CD8-positive, alpha-beta memory T cell (primary cell): ENCODE measurements at places on chromosomes 16 and 17. TPM values are rescaled to one million over a fixed set of nuclear protein-coding genes. Genes with fewer than 3 reads are reported as not detected.

- peaks cover 60% of the 10 kb centered on the region for H3K4me1 ChIP-seq
- no peak for DNase-seq
- no peak overlapping the region for H3K4me3 ChIP-seq
- no peaks in the 10 kb centered on the region for H3K36me3 ChIP-seq
- H3K27ac ChIP-seq, result no peak overlapping the region
- no peaks in the 10 kb centered on the region for H3K27me3 ChIP-seq
Observed at GRCh38 chr17:67456889-67457288, 79.8 kb downstream of the PITPNC1 start.

GRCh38 chr16:2702871-2703745 lies 16.9 kb downstream of the PRSS27 start:
- no peak overlapping the region for H3K4me3 ChIP-seq
- H3K36me3 ChIP-seq, result peaks cover 19% of the 10 kb centered on the region
- no peaks in the 10 kb centered on the region for H3K27me3 ChIP-seq
- no peaks in the 10 kb centered on the region for H3K4me1 ChIP-seq
- H3K27ac ChIP-seq, result no peak overlapping the region
- no peak for DNase-seq

DNA sequence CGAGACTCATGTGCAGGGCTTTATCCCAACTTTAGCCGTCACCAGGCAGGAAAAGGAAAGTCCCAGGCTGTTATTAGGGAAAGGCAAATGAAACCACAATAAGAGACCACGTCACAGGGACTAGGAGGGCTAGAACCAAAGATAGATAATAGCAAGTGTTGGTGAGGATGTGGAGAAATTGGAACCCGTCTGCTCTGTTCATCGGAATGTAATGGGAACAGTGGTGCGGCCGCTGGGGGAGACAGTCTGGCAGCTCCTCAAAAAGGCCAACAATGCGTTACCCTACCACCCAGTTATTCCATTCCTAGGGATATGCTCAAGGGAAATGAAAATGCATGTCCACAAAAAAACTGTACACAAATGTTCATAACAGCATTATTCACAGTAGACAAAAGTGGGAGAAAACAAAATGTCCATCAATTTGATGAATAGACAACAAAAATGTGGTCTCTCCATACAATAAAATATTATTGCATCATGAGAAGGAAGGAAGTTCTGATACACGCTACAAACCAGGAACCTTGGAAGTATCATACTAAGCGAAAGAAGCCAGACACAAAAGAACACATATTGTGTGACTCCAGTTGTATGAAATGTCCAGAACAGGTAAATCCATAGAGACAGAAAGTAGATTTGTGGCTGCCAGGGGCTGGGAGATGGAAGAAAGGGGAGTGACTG lies 19.5 kb upstream of the USP10 start:
- H3K27ac ChIP-seq, result no peak overlapping the region
- no peak overlapping the region for H3K4me3 ChIP-seq
- no peak for DNase-seq
- no peaks in the 10 kb centered on the region for H3K36me3 ChIP-seq
- H3K27me3 ChIP-seq, result no peaks in the 10 kb centered on the region

- no peak for DNase-seq
- no peaks in the 10 kb centered on the region for H3K36me3 ChIP-seq
- H3K27me3 ChIP-seq, result no peaks in the 10 kb centered on the region
- no peak overlapping the region for H3K4me3 ChIP-seq
Observed at GRCh38 chr16:70698901-70699300, 13.0 kb upstream of the MTSS2 start.

DNA sequence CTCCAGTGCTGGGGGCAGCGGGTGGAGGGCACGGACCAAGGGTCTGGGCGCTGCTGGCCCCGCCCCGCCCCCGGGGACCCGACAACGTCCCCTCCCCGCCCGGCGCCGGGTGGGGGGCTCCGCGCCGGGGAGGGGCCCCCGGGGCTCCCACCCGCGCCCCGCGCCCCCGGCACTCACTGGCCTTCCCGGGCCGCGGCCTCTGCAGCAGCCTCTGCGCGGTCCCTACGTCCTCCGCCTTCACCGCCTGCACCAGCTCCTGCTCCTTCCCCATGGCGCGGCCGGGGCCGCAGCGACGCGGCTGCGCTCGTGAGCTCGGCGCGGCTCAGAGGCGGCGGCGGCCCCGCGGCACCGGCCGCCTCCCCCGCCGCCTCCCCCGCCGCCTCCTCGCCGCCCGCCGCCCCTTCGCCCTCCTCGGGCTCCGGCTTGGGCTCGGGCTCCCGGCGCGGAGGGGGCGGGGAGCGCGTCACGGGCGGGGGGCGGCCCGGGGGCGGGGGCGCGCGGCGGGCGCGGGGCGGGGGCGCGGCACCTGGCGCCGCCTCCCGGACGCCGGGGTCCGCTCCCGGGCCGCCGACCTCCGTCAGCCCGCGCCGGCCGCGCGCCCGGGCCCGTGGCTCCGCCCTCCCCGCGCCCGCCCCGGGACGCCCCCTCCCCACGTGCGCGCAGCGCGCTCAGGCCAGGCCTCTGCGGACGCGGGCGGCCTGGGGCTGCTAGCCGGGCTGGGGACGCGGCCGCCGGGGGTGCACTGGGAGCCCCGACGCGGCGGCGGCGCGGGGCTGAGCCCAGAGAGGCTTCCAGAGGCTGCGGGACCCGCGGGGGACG lies at the start of gene CASKIN1:
Gene CASKIN1, minus strand, starts transcription at position 444 of the 819 bp plus-strand sequence. Its CDS starts 173 bp downstream, at position 271.
- no peak within 1 kb of the TSS for H3K27ac ChIP-seq
- H3K4me3 ChIP-seq, result no peak within 1 kb of the TSS
- DNase-seq, result no peak

- no peaks in the 10 kb centered on the region for H3K27me3 ChIP-seq
- no peak for DNase-seq
- peaks cover 24% of the 10 kb centered on the region for H3K4me1 ChIP-seq
- H3K4me3 ChIP-seq, result peak overlapping the region; percentile 80
- peak overlapping the region; percentile 94 for H3K27ac ChIP-seq
Observed at GRCh38 chr17:1683459-1683858, 1.2 kb downstream of the PRPF8 start.

DNA sequence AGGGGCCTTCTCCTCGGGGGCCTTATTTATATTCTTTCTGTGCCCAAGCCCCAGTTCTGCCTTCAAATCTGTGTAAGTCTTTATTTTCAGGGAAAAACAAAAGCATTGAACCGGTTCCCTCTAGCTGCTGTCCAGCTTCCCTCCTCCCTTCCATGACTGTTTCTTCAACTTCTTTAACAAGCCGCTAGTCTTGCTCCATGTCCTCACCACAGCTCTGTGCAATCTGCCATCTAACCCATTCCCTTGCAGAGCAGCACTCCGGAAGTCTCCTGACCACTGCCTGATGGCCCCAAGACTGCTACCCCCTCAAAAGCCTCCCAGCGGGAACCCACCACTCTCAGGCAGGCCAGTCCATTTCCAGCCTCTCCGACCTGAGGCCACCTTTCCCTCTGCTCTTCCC lies 16.9 kb downstream of the EMC8 start:
- H3K27ac ChIP-seq, result no peak overlapping the region
- H3K27me3 ChIP-seq, result no peaks in the 10 kb centered on the region
- no peaks in the 10 kb centered on the region for H3K4me1 ChIP-seq
- peaks cover 30% of the 10 kb centered on the region for H3K36me3 ChIP-seq

DNA sequence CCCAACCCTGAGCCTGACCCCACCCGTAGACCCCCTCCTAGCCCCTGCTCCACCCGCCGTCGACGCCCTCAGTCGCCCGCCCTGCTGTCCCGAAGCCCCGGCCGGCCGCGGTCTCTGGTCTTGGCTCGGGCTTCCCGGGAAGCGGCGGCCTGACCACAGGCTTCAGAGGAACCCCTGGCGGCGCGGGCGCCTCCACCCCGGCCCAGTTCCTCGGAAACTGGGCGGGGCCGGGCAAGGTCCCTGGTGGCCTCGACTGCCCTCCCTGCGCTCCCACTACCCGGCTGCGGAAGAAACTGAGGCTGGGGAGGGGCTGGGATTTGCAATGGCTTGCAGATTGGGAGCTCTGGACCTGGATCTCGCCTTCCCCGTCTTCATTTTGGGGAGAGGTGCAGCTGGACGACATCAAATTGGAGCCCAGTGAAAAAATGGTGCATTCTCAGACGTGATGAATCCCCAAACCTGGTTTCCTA lies 692 bp upstream of the SOCS1 start:
- peak overlapping the region; percentile 80 for H3K27ac ChIP-seq
- peaks cover 53% of the 10 kb centered on the region for H3K4me1 ChIP-seq
- H3K36me3 ChIP-seq, result no peaks in the 10 kb centered on the region
- no peak for DNase-seq
- no peaks in the 10 kb centered on the region for H3K27me3 ChIP-seq
- peak overlapping the region; percentile 81 for H3K4me3 ChIP-seq

GRCh38 chr17:19762515-19762961 lies 14.4 kb upstream of the ALDH3A1 start:
- H3K4me1 ChIP-seq, result peaks cover 16% of the 10 kb centered on the region
- H3K4me3 ChIP-seq, result no peak overlapping the region
- H3K27ac ChIP-seq, result no peak overlapping the region
- no peaks in the 10 kb centered on the region for H3K36me3 ChIP-seq

DNA sequence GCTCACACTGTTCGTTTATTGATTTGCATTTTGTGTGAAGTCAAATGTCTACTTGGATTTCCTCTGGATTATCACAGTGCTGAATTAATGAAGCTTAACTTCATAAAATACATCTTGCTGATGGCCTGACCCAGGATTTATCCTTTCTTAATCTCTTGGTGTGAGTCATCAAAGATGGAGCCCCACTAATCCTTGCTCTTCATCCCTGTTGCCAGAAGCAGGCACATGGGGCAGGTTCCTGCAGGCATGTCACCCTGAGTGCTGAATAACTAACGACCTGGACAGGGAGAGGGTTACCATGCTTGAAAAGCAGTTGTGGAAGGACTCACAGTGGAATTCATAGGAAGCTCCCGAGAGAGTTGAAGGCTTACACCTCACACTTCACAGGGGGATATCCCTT lies 56.0 kb upstream of the FA2H start:
- H3K36me3 ChIP-seq, result no peaks in the 10 kb centered on the region
- H3K4me1 ChIP-seq, result no peaks in the 10 kb centered on the region
- H3K27me3 ChIP-seq, result no peaks in the 10 kb centered on the region
- H3K27ac ChIP-seq, result no peak overlapping the region
- no peak for DNase-seq

DNA sequence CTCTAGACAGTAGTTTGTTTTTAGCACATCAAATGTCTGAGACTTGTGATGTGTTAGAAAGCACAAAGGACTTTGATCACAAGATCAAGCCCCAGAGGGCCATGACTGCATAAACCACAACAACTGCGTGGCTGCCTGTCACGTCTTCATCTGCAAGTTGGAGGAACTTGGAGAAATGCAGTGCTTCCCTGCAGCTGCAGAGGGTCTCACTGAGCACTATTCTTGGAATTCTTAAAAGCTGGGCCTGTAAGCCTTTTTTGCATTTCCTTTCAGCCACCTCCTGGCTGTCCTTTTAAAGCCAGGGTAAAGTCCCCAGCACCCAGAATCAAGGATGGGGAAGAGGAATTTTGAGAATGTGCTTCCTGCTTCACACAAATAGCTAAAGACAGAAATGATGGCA lies 431.3 kb downstream of the MAF start:
- no peaks in the 10 kb centered on the region for H3K4me1 ChIP-seq
- no peaks in the 10 kb centered on the region for H3K27me3 ChIP-seq
- no peaks in the 10 kb centered on the region for H3K36me3 ChIP-seq
- H3K27ac ChIP-seq, result no peak overlapping the region
- H3K4me3 ChIP-seq, result no peak overlapping the region
- DNase-seq, result no peak

DNA sequence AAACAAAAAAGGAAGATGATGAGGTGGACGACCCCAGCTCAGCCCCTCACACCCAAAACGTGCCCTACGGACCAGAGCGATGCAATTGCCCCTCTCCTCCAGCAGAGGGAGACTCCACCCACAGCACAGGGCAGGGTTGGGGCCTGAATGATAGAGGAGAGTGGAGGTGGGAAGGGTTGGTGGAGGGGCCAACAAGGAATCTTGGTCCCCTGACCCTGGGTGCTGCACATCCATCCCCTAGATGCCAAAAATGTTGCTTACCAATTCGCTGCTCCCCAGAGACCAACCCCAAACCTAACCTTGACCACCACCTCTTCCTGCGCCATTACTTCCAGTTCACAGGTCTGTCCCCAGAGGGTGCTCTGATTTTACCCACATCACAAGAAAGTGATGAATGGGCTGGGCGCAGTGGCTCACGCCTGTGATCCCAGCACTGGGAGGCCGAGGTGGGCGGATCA lies 12.9 kb downstream of the P2RX5 start:
- peak; percentile 74 for DNase-seq
- no peak overlapping the region for H3K4me3 ChIP-seq
- H3K27me3 ChIP-seq, result no peaks in the 10 kb centered on the region
- H3K4me1 ChIP-seq, result peaks cover 6% of the 10 kb centered on the region
- no peaks in the 10 kb centered on the region for H3K36me3 ChIP-seq

- no peak overlapping the region for H3K27ac ChIP-seq
- no peaks in the 10 kb centered on the region for H3K4me1 ChIP-seq
- H3K36me3 ChIP-seq, result no peaks in the 10 kb centered on the region
- no peak overlapping the region for H3K4me3 ChIP-seq
- H3K27me3 ChIP-seq, result no peaks in the 10 kb centered on the region
Observed at GRCh38 chr16:9844361-9844760, 337.9 kb downstream of the GRIN2A start.

DNA sequence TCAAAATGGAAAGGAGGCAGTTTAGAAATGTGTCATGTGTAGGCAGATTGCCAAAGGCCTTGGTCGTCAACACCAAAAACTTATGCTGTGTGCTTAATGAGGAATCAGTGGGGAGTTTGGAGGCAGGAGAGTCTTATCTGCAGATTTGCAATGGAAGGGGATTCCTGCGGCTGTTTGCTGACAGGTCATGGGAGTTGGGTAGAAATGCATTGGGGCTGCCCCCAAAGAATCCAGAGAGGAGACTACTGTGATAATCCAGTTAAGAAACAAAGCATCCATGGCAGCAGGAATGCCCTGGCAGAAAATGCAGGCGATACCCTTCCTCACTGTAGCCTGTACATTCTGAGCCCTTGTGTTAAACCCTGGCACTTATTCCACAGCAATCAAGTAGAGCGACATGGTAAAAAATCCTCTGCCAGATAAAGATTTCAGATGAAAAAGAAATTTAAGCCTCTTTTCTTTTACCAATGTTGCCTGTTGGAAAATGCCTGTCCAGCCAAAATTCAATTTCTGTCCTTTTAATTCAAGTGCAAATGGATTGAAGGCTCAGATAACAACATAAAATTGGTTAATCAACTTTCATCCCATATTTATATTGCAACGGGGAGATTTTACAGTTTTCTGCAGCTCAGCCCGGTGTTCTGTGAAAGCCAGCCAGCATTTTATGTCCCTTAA lies 491.0 kb upstream of the CDH5 start:
- no peaks in the 10 kb centered on the region for H3K27me3 ChIP-seq
- no peaks in the 10 kb centered on the region for H3K4me1 ChIP-seq
- no peaks in the 10 kb centered on the region for H3K36me3 ChIP-seq

Gene TNFRSF17
- total RNA-seq, result not detected

Gene TM4SF5
- not detected for total RNA-seq

Gene NQO1
- total RNA-seq, result 16.0 TPM

Gene CASKIN2
- total RNA-seq, result 11.1 TPM

Gene DYNLRB2
- not detected for total RNA-seq

Gene CES5A
- not detected for total RNA-seq

Gene TBC1D3C
- 1.6 TPM for total RNA-seq

Gene DNAAF1
- total RNA-seq, result not detected

Gene TEX14
- total RNA-seq, result 0.20 TPM

Gene LUC7L3
- total RNA-seq, result 113 TPM

Gene KRT33B
- not detected for total RNA-seq

Gene TIGD7
- 5.1 TPM for total RNA-seq

Gene KRTAP9-2
- total RNA-seq, result not detected
